Fibroblast of upper back skin (primary cell): ENCODE measurements at places on chromosomes 12 and 14.

GRCh38 chr14:22613106-22613695 is 15.1 kb downstream of the ABHD4 start:
- DNase-seq: peak; percentile 59

DNA sequence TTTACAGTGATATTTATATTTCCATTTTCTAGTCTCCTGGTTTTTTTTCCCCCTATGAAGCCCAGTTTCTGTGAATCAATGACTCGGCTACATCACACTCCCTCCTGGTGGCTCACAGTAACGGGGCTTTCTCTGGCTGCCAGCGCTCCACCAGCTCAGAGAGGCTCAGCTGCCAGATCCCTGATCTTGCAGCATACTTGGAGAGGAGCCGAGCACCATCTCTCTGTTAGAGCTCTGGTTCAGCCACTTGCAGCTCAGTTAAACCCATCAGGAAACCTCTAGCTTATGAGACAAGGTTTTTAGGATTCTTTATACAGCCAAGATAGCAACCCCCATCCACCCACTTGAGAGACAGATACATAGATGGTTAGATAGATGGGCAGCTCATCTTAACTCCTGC is 74.6 kb downstream of the CIT start:
- peak; percentile 63 for DNase-seq

DNA sequence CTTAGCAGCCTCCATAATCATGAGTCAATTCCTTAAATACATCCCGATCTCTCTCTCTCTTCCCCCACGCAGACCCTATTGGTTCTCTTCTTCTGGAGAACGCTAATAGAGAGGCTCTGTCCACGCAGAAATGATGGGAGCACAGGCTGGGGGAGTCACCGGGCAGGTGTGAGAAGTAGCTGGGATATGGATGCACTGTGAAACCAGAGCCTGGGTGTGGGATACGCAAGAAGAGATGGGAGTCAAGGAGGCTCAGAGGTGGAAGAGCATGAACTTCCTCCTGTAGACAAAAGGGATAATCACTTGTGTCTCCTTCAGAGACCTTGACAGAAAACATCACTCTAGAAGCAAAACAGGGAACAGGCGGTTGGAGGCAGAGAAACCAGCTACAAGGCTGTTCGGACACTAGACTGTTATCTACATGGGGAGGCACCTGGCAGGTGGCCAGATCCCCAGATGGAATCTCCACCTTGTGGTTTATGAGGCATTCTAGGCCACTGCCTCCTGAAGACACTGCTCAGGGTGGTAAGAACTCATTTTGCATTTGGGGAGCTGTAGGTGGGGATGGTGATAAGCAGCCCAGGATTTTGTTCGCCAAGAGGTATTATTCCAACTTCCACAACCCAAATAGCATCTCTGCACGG is 7.2 kb upstream of the SELPLG start:
- DNase-seq: peak; percentile 59

DNA sequence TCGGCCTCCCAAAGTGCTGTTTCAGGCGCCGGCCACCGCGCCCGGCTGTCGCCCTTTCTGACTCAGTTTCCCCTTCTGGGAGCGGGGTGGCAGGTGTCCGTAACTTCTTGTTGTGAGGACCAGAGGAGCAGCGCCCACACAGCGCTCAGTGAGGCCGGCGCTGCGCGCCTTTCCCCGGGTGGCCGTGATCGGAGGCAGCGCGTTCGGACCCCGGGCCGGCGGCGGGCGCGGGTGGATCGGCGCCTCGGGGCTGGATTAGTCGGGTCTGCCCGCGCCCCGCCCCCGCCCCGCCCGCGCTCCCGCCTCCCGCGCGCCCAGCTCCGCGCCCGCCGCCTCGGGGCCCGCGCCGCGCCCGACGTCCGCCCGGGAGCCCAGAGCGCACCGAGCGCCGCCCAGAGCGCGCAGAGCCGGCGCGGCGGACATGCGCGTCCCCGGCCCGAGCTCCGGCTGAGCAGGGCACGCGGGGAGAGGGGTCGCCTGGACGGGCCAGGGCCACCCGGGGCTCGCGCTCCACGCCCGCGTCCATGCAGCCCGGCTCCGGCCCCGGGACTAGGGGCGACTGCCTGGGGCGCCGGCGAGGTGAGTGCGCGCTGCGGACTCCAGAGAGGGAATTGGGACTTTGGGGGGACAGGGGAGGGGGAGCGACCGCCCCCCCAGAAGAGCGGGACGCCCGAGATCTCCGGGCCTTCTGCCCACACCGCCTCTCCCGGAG is 50.6 kb downstream of the LRCOL1 start:
- peak; percentile 45 for DNase-seq

DNA sequence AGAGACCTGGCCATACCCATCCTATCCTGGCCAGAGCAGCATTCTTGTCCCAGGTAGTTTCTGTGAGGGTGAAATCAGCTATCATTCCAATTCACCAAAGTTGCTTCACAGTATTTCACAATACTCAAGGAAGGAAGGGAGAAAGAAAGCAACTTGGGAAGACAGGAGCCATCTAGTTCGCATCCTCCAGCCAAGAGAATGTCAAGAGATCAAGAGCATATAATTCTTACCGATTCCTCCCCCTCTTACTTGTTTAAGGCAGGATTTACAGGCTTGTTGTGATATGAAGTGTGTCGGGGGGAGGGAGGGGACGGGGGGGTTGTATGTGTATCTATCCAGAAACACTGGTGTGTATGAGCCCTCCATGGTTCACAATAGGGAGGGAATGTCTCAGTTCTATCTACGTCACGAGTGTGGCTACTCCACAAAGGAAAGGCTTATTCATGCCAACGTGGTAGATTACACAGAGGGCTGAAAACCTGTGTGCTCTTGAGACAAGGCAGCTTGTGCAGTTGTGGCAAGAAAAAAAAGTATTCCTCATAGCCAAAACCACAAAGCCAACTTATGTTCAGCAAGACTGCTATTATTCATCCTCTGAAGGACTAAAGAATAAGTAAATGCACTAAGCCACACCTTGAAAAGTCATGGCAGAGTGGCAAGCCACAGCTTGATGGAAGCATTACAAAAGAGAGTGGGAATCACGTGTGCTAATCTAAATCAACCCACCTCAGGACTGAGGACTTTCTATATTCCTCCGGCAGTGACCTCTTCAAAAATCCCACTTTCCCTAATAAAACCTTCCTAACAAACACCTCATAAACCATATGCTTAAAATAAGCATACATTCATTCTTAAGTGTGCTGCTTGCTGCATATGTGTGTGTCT is 35.0 kb downstream of the CORO1C start:
- peak; percentile 99 for DNase-seq

- DNase-seq: no peak
These were observed 38.2 kb upstream of the CRADD start for GRCh38 chr12:93638954-93639353.

- DNase-seq: no peak
These were observed 126.6 kb downstream of the CHST11 start for GRCh38 chr12:104583301-104583700.

DNA sequence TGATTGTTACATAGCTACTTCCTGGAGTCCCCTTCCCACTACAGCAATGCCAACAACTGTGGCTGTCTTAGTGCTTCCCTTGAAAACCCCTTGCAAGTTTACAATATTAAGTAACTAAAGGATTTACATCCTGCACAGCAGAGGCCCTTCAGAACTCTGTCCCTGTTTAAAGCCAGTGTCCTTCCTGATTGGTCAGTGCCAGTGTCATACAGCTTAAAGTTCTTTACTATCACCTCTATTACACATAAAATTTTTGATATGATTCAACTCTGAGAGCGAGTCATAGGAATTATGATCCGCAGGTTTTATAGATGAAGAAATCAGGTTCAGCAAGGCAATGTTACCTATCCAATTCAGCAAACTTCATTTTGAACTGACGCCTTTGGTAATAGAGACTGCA is 91.4 kb upstream of the ALX1 start:
- DNase-seq: no peak

GRCh38 chr12:58067610-58068387 is 126.4 kb downstream of the ATP23 start:
- DNase-seq: peak; percentile 88

DNA sequence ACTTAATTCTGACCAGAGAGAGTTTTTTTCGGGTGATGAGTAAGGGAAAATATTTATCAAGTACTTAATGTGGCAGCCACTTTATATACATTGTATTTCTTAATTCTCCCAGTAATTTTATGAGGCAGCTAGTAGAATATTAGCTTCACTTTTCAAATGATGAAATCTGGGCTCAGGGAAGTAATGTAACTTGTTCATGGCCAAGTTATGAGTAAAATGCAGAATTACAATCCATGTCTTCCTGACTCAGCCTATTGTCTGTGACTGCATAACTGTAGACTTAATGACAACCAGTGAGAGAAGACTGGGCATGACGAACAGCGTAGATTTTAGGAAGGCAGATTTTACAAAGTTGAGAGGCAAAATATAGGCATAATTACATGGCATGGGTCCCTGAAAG is 106.7 kb upstream of the MIS18BP1 start:
- peak; percentile 79 for DNase-seq

- no peak for DNase-seq
These were observed at the start of gene MARCHF9 for GRCh38 chr12:57754411-57755193. Gene MARCHF9 (plus strand): TSS chr12:57755103. CDS start chr12:57755529, 426 bp downstream.

GRCh38 chr12:77104286-77104685 is 38.9 kb upstream of the E2F7 start:
- DNase-seq: no peak

DNA sequence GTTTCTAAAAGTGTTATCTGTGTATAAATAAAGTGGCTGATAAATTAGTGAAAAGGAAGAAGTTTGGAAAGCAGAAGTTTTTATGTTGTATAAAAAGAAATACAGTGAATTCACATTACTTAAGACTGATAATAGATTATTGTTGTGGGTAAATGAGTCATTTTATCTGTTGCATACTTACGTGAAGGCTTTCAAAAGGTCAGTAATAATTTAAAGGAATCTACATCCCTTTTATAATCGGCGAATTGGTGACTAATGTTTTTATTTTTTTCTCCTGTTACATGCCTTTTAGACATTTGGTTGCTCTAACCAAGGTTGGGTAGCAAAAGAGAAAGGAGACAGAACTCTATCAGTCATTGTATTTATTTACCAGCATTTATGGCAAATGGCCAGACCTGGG is 155.9 kb downstream of the SLC41A2 start:
- peak; percentile 49 for DNase-seq

GRCh38 chr14:98249057-98249456 is 1022.9 kb downstream of the BCL11B start:
- no peak for DNase-seq

DNA sequence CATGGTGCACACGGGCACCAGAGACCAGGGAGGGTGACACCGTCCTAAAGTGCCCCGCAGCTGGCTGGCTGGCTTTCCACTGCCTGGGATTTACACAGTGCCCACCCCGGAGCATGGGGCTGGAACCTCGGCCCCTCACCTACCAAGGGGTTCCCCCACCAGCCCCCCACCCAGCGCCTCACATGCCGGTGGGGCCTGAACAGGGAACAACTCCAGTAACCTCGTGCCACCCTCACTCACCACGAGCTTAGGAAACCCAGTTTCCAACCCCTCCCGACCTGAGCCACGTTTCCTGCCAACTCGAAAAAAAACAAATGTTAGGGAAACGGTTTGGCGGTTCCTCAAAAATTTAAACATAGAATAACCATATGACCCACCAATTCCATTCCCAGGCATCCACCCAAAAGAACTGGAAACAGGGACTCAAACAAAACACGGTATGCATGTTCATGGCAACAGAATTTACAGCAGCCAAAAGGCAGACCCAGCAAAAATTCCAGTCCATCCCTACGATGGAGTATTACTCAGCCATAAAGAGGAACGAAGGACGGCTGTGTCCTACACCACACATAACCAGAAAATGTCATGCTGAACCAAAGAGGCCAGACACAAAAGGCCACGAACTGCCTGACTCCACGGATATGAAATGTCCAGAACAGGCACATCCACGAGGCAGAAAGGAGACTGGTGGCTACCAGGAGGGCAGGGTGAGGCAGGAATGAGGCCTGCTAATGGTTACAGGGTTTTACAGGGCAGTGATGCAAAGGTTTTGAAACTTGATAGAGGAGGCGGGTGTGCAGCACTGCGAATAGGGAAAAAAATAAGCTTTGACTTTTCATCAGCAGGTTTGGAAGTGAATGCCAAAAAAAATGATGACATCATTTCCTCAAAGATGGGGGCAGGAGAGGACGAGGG is 68.9 kb downstream of the NCOR2 start:
- peak; percentile 86 for DNase-seq
